ENCODE measurements at places on chromosomes 7 and 10.

DNA sequence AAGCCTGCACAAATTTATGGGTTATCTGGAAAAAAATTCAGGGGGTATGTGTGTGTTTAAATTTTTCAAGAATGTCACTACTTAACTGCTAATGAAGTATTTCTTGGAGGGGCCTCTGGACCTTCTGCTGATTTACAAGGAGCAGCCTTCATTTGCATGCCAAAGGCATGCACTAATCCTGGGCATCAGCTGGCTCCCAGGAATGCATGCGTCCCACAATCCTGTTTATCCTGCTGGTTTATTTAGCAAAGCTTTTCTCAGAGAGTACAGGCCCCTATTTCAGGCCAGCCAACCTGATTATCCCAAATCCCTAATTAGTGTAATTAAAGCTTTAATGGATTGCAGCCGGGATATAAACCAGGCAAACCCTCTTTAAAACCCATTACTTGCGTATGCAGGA, 170.4 kb downstream of the TAX1BP1 start:
- DNase-seq = no peak

DNA sequence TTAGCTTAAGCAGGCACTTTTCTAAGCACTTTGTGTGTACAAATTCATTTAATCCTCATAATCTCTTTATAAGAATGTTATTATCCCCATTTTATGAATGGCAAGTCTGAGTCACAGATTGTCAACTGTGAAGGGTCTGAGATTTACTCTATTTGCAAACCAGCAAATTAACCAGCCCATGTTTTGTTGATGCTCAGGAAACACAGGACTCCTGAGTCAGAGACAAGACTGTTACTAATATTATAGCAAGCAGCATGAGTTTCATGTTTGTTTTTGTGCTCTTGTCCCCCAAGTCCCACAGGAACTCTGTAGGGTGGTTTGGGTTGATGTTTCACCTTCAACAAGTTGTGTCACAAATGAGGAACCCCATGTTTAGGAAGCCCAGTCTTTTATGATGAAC, 182.0 kb upstream of the PPP1R3A start:
- DNase-seq = no peak

- DNase-seq = no peak
Measured at GRCh38 chr10:24668247-24668646, 55.4 kb downstream of the ARHGAP21 start.

GRCh38 chr7:42091461-42092291, 145.3 kb downstream of the GLI3 start:
- no peak for DNase-seq

DNA sequence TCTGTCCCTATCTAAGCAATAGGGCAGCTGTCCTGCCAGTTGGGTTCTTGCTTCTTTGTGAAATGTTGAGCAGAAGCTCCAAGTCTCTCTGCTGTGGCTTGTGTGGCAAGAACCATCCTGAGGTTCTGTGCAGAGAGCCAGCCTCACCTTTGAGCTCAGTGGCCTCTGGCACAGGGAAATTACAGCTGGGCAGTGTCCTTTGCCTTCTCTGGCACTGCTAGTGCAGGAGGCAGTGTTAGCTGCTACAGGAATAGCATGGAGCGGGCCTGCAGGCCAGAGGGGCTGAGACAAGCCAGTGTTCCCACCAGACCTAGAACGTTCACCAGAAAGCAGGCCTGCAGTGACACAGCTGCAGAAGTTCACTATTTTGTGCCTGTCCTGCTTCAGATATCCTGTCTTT, 1.8 kb downstream of the PRXL2A start:
- DNase-seq = no peak

DNA sequence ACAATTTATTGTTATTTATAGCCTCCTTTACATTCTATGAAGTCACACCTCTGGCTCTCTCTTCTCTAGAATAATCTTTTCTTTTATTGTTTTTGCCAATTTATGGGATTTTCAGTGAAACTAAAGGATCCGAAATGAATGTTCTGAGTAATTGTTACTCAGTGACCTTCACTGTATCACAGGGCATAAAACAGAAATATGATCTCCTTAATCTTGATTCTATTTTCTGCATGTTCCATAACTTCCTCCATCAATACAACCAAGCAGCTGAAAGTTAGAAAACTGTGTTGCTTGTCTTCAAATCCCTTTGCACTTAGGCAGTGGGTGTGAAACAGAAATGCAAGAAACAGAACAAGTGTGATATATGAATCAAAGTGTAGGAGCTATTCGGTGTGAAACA, 57.4 kb upstream of the FERD3L start:
- DNase-seq = no peak

- no peak for DNase-seq
Measured at GRCh38 chr7:3923307-3923918, 622.4 kb downstream of the SDK1 start.

GRCh38 chr10:85767891-85768290, 598.7 kb downstream of the GRID1 start:
- DNase-seq = no peak

Measured in left lung (tissue), 14 donors.